ENCODE measurements at places on chromosomes 12 and 14.
A peak's percentile ranks its signal among the peaks of the same experiment; 100 is the strongest.

GRCh38 chr14:54146601-54147000 is 190.0 kb upstream of the BMP4 start:
- no peak for DNase-seq

DNA sequence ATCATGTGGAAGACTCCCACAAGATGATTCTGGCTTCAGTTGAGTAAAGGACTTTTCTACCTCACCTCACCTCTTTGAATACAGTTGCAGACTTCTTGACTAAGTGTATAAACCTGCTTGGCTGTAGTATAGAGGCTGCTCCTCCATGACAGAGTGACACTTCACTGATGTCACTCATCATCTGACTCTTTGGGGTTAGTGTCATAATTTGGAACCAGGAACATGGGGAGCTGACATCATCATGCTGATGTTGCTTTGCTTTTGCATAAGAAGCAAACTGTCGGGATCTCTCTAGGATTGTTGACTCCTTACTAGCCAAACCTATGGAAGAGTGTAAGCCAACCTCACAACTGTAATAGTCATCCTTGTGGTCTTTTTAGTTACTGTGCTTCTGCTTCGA is 75.2 kb upstream of the PDZRN4 start:
- DNase-seq, result no peak

DNA sequence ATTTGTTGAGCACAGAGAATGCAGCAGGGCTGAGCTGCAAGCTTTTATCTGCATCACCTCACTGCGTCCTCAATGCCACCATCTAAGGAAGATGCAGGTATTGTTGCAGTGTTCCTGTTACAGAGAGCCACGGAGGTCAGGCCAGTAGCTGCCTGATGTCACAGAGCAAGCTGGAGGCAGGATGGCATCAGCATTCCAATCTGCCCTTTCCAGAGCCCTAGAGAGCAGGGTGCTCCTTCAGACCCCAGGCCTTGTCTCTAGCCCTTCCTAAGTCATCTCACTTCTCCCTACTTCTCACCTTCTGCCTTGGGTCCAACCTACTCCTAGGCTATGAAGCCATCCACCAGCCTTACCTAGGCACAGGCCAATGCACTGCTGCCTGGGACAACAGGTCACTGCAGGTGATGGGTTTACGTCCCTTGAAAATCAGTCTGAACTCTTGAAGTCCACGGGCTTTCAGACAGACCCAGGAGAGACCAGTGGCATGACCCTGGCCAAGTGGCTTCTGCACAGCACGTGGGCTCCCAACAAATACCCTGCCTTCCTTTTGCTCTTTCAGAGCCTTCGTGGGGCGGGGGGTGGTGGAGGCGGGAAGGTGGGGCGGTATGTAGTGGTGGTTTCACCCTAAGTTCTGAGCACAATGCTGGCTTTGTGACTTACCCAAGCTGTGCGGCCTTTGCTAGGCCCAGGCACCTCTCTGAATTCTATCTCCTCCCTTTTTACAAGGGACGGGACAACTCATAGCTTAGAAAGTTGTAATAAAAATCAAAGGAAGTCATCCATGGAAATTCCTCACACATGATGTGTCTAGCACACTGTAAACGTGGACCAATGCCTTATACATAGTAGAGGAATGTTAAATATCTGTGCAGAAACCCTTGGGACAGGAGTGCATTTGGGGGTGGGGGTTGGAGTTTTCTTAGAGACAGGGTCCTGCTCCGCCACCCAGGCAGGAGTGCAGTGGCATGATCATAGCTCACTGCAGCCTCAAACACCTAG is 136.0 kb downstream of the KSR2 start:
- DNase-seq, result no peak

GRCh38 chr12:5022465-5023061 is 21.1 kb upstream of the KCNA5 start:
- DNase-seq, result peak; percentile 68

DNA sequence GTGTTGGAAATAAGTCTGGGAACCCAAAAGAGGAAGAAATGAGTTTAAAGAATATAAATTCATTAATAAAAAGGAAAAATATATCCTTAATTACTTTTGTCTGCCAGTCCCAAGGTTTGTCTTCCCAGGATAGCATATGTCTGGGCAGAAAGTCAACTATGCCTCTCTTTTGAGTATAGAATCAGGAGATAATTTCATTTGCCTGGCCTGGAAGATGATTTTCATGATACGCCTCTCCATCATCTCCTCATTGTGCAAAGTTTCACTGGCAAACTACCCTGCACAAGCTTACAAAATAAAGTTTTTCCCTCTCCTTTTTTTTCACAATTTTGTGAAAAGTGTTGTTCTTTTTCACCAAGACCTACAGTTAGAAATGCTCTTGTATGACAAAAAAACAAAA is 340.8 kb downstream of the EGLN3 start:
- DNase-seq, result no peak

DNA sequence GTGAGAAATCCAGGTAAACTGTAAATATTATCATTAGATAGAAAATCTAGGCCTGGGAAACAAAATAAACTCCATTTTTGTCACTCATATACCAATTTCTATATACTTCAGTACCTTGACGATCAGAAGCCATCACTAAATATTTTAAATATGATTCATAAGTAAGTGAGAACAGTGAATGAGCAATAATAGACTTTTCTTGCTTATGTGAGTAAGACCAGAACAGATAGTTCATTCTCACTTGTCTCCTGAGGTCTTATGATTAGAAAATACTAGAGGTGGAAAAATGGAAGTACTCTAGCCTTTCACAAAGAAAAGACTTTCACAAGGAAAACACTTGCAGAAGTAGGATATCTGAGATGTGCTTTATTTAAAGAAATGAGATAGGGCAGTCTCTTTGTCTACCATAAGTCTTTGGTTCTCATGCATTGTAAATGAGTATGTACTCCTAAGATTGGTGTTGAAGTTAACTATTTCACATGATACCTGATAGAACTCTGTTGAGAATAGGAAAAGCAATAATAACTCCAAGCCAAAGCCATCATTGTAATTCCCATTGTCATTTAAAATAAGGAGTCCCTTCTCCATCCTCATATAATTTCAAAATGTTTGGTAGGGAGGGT is 10.1 kb upstream of the SMCO3 start:
- no peak for DNase-seq

DNA sequence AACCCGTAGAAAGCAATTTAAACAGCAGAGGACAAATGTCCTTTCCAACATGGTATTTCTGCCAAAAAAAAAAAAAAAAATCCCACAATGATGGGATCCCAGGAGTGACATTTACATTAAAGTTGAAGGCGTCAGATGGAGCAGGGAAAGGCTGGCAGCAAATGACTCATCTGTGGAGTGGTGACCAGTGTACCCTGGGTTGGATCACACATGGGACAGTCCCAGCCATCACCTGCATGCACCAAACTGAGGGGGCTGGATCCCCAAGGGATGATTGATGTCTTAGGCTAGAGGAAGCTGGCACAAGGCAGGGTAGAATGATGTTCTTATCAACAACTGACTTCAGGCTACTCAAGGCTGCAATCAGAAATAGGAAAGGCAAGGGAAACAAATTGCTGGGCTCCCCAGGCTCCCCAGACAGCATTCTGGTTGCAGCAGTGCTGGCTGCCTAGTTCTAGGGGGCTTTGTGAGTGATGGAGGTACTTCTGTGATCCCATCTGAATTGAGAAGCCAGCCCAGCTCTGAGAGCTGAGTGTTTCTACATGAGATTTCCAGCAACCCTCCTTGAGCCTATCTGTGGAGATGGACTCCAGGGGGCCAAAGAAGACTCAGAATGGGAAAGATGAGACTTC is 117.9 kb downstream of the DPF3 start:
- no peak for DNase-seq

DNA sequence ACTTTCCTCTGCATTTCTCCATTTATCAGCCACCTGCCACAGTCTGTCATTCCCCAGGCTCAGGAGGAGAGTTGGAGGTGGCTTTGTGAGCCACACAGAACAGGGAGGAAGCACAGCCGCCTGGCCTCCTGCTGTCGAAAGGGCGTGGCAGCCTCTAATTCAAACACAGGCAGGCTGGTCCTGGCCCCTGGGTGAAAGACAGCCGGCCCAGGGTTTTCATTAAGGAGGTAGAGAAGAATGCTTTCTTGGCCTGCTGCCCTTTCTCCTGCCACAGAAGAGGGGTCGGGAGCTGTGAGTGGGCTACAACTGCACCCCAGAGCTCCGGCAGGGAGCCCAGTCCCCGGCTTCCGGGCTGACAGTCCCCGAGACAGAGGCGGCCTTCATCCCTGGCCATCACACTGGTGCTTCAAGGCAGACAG is 108.6 kb upstream of the FZD10 start:
- no peak for DNase-seq

DNA sequence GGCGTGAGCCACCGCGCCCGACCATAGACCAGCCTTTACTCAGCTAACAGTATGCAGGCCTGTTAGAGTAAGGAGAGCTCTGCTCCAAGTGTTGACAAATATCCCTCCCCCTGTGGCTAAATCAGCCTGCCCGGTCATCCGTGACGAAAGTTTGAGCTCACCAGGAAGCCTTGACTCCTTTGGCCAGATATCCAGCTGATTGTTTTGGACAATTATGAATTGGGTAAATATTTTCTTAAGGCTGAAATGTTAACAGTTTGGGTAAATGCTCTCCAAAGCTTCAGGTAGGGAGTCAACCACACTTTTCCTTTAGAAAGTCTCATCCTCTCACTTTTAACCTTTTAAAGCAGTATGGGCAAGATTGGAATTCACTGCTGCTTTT is 157.9 kb downstream of the PAWR start:
- DNase-seq, result no peak

DNA sequence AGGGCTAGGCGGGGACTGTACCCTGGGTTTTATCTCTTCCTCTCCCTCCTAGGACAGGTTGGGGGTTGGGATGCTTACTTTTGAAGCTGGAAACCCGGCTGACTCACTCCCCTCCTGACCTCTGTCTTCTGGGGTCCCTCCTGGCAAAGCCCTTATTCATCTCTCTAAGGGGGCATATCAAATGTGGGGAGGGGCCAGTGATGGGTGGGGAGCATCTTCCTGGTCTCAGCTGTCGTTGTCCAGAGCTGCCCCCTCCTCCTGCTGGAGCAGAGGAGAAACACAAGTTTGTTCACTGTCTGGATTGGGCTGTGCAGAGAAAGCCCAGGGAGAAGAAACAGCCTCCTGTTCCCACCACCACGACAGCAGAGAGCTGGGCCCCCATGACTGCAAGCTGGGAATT is 85.8 kb downstream of the TNFAIP2 start:
- DNase-seq, result no peak

All from activated CD8-positive, alpha-beta memory T cell treated with anti-CD3 and anti-CD28 coated beads for 24 hours (primary cell).